ENCODE measurements at places on chromosomes 7 and 10.

- peak; percentile 61 for DNase-seq
Observed at GRCh38 chr10:97571622-97572021, 957 bp upstream of the ANKRD2 start.

- DNase-seq = no peak
Observed at GRCh38 chr7:37104822-37105518, 343.7 kb downstream of the ELMO1 start.

GRCh38 chr10:80289451-80290287 lies at the start of gene MAT1A:
Gene MAT1A (minus strand): TSS chr10:80289658. CDS start chr10:80289423, 235 bp downstream.
- no peak for DNase-seq

DNA sequence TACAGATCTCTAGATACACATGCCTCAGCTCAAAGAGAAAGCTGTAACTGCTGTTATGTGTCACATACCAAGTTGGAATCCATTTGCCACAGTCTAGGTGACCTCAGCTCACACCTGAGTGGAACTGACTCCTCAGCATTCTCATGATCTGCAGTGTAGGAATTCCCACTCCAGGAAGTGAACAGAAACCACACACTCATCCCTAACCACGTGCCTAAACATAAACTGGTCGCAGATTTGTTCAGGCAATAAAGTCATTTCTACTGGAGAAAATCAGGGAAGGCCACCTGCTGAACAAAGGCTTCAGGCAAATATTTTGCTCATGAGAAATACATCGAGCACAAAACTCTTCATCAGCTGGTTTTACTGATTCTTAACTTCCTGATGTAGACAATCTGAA lies 23.0 kb upstream of the ZMYND11 start:
- no peak for DNase-seq

DNA sequence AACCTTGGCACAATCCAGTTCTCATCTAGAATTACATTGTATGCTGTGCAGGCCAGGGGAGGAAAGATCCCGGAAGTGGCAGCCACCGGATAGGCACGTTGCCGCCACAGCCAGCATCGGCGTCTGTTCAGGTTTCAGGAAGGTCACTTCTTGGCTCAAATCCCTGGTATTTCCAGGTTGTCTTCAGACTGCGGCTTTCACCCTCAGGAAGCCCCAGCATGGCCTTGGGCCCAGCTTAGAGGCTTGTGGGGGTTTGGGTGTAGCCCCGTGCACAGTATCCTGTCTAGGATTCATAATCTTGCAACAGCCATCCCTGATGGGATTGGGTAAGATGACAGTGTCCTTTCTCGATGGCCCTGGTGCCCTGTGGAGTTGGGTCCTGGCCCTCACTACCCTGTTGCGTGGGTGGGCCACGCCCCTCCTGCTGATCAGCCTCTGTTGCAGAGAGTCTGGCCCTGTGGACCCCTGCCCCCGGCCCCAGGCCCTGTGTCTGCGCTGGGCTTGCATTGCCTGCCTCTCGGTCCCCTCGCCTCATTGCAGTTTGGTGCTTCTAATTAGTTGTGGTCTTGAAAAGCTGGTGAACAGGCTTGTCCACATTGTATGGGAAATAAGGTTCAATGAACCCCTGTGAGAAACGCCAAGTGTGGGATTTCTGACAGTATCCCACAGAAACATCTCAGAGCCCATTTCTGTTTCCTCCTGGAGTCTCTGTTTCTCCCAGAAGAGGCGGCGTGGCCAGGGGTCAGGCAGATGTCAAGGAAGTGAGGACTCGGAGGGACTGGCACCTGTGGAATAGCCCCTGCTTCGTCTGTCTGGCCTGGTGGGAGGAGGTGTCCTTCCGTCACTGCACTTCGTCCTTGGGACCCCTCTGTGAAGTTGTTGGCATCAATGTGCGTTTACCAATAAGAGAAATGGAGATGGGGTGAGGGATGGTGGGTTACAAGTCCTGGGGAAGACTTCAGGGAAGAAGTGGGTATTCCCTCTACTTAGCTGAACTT lies 77.5 kb downstream of the MGMT start:
- no peak for DNase-seq

DNA sequence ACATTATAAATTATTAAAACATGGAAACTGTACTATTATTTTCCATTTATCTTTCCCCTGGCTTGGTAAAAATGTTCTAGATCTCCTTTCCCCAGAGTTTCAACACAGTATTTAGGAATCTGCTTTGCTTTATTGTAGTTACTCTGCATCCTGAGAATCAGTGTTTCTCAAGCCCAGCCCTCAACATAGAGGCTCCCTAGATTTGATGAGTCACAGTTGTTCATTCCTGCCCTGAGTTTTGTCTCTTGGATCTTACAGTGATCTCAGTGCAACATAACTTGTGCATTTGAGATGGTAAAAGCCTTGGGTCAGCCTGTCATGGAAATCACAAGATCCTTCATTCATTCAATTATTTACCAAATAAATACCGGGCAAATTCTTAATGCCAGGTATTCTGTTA lies 63.0 kb downstream of the VAX1 start:
- no peak for DNase-seq

DNA sequence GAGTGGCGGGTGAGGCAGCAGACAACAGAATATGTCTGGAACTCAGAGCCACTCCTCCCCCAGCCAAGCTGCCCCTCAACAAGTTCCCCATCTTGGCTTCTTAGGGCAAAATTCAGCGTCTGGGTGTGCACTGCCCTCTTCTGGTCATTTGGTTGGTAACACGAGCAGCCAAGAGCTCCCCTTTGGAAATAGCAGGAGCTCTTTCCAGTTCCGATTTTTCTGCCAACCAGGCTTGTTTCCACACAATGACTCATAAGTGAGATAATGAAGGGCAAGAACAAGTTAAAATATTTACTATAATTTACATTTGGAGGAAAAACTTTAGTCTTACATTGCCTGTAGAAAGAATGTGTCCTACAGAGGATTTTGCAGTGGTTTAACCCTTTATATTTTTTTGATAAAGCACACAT lies 70.5 kb downstream of the ADCYAP1R1 start:
- DNase-seq = peak; percentile 89

GRCh38 chr7:149736478-149737360 lies 36.7 kb downstream of the ZNF467 start:
- DNase-seq = no peak
